LNCaP clone FGC (cell line): ENCODE measurements at places on chromosomes 2 and 18.

DNA sequence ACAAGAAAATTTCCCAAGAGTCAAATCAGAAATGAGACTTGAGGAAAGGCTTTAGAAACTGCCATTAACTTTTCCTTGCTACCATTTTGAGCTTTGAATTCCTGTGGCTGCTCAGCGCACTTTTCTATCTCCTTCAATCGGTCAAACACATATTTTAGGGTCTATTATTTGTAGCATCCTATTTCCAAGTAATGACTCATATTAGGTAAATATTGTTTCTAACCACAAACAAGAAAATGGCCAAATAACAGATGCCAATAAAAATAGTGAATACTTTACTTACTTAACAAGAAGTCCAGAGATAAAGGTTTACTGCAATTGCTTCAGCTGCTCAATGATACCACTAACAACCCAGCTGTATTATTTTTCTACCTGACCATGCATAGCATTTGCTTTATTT lies 29.7 kb upstream of the CCDC178 start:
- DNase-seq = no peak

DNA sequence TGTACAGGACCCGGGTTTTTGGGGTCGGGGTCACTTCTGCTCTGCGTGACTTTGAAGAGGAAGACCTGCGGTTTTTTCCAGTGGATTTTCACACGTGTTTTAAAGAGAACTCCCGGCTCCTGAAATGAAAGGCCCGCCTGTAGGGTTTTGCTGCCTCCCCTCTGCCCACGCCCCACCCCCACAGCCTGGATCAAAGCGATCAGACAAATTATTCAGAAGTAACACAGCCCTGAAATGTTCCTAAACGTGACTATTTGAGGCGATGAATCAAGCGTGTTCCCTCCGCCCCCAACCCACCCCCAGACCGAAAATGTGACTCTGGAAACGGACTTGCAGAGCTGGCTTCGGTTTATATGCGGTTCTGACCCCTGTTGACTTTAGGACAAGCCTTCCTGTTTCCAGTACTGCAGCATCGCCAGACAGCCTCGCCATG lies 28.7 kb upstream of the SMIM21 start:
- no peak for DNase-seq

GRCh38 chr2:29589440-29590103 lies 331.8 kb downstream of the ALK start:
- no peak for DNase-seq

DNA sequence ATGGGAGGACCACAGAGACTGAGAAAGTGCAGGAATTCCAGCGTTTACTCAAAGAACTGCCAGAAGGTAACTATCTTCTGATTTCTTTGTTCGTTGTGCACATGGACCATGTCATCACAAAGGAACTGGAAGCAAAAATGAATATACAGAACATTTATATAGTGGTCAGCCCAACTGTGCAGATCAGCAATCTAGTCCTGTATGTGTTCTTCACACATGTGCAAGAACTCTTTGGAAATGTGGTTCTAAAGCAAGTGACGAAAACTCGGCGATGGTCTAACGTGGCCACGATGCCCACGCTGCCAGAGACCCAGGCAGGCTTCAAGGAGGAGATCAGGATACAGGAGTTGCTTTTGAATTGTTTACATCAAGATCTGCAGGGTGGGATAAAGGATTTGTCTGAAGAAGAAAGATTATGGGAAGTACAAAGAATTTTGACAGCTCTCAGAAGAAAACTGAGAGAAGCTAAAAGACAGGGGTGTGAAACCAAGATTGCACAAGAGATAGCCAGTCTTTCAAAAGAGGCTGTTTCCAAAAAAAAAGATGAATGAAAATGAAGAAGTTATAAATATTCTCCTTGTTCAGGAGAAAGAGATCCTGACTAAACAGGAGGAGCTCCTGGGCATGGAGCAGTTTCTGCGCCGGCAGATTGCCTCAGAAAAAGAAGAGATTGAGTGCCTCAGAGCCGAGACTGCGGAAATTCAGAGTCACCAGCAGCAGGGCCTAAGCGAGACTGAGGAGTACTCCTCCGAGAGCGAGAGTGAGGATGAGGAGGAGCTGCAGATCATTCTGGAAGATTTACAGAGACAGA lies 8.3 kb upstream of the CHST10 start:
- no peak for DNase-seq

- no peak for DNase-seq
These were observed 39.1 kb downstream of the ACKR3 start for GRCh38 chr2:236608710-236609109.
